ENCODE measurements at places on chromosomes 13 and 19.

- DNase-seq = peak; percentile 49
Observed at GRCh38 chr19:38319421-38320258, at the start of gene KCNK6. KCNK6 (plus strand) TSS chr19:38319845; CDS start chr19:38319951, 106 bp downstream.

DNA sequence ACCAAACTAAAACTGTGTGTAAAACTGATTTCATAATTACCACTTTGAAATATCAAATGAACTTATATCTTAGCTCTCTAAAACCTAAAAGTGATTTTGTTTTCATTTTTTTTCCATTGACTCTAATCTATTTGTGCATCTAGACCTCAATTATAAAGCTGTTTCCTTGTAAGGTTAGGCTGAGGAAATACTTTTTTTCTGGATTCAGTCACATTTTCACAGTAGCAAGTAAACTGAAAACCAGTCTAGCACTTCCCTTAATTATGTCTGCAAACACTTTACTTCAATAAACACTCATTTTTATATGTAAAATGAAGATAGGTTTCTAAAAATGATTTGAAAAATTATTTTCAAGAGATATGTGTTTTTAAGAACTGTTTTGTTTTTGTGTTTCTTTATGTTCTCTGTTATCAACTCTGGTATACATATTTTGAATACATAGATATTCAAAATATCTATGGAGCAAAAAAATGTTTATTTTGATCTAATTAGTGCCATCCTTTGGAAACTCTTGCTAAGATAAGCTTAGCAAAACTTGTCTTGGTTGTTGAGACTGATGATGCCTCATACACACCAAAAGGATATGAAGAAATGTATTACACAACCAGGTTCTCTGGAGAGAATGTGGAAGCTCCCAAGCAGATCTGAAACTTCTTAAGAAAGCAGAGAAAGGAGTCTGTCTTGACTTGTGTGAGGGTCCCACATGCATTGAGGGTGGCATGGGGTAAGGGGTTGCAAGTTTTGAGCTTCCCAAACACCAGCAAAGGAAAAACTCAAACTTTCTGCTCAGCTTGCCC lies 1887.4 kb downstream of the PCDH9 start:
- no peak for DNase-seq

GRCh38 chr19:34118879-34119748 lies 53.2 kb upstream of the LSM14A start:
- DNase-seq = no peak

DNA sequence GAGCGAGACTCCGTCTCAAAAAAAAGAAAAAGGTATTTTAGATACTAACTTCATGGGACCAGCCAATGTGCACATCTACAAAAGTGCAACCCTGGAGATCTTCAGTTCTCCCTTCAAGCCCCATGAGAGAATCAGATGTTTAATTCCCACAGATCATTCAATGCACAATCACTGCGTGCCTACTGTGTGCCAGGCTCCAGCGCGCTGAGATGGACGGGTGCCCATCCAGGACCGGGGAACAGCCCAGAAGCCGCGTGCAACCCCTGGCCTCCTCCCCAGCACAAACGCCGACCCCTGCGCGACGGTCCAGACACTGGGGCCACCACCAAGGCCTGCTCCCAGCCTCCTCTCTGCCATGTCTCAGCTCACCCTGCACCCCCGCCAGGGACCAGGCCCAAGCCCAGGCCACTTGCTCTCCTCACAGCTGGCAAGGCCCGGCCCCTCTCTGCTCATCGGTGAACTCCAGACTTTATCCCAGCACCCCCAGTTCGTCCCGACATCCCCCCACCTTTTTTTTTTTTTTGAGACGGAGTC lies 5.3 kb downstream of the BTBD2 start:
- no peak for DNase-seq

DNA sequence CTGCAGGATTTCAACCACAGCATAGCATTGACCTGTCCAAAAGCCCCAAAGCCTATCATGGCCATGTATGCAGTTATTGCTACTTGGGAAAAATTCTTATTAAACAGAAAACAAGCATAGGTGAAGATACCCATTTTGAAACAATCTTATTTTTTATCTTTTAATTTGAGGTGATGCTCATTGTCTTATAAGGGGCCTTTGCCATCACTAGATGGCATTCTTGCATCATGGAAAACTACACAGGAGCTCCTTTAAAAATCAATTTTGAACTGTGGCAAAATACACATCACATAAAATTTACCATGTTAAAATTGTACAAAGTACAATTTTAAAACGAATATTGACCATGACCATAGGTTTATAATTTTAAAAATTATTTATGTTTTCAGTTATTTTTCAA lies 38.9 kb upstream of the ZNF835 start:
- DNase-seq = no peak

DNA sequence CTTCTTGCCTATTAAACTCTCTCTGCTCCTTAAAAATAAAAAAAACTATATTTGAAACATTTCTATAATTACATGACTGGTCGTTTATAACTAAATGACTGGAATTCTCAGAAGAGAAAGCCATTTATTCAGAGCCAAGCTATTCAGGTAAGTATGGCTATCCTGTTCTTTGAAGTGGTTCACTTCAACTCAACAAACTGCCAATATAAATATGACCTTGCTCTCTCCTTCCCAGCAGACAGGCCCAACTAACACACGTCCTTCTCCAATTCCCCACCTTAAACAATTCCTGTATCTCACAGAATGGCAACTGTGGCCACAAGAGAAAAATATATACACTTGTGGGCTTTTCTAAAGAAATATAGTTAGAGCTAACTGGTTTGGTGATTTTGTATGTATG lies 153.9 kb downstream of the MIPEP start:
- DNase-seq = no peak

DNA sequence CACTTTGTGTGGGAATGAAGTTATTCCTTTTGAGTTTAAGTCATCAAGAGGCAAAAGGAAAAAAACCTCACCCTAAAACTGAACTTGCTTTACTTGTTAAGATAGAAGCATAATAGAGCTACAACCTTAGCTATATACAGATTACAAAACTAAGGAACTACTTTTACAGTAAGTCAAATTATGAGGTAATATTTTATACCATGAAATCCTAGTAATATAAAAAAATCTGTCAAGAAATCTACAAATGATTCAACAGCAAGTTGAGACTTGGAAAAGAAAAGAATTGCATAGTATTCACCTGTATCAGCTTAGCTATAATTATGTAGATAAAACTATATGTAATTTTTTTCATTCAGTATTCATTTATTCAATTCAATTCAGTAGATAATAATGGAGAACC lies 335.3 kb downstream of the KLF5 start:
- no peak for DNase-seq

DNA sequence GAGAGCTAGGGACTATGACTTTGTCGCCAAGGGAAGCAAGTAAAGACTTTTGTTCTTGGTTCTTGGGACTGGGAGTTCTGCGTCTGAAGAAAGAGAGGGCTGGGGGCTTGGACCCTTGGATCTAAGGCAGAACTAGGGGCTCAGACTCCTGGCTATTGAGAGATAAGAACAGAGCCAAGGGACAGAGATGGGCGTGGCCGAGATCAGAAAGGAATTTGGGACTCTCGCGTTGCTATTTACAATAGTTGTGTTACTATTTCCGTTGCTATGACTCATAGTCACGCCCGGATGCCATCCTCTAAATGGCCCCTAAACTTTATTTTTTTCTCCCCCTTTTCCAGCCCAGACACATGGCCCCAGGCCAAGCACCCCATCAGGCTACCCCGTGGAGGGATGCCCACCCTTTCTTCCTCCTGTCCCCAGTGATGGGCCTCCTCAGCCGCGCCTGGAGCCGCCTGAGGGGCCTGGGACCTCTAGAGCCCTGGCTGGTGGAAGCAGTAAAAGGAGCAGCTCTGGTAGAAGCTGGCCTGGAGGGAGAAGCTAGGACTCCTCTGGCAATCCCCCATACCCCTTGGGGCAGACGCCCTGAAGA lies 759 bp downstream of the PPP1R15A start:
- peak; percentile 81 for DNase-seq

- no peak for DNase-seq
Observed at GRCh38 chr13:73870036-73870741, 264.0 kb downstream of the KLF12 start.
